Fibroblast of mammary gland (primary cell): ENCODE measurements at places on chromosomes 2 and 18.

- no peak for DNase-seq
Measured at GRCh38 chr18:12441475-12442034, 33.8 kb downstream of the PRELID3A start.

DNA sequence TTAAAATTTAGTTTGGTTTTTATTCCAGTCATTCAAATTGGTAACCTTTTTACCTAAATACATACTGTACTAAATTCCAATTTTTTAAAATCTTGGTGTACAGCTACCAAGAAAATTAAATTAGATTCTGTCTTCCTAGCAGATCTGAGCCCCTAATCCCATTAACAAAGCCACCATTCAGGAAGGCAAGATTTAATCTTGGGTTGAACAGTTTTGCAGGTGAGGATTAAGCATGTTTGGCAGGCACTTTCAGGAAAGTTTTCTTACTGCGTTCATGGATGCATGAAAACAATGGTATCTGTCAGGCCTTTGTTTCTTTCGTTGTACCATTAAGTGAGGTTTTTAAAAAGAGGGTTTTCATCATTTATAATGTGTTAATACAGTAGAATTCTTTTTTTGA is 32.8 kb downstream of the ITPRID2 start:
- DNase-seq, result no peak

- no peak for DNase-seq
Measured at GRCh38 chr2:60479226-60480088, 74.0 kb downstream of the BCL11A start.

- DNase-seq, result no peak
Measured at GRCh38 chr2:62188416-62188815, 7.5 kb upstream of the B3GNT2 start.

- peak; percentile 65 for DNase-seq
Measured at GRCh38 chr2:29139152-29139551, 23.9 kb downstream of the CLIP4 start.

GRCh38 chr2:174337337-174338146 is 2.8 kb downstream of the SP9 start:
- no peak for DNase-seq

- DNase-seq, result peak; percentile 61
Measured at GRCh38 chr2:112257575-112257974, 2.7 kb upstream of the ZC3H8 start.

DNA sequence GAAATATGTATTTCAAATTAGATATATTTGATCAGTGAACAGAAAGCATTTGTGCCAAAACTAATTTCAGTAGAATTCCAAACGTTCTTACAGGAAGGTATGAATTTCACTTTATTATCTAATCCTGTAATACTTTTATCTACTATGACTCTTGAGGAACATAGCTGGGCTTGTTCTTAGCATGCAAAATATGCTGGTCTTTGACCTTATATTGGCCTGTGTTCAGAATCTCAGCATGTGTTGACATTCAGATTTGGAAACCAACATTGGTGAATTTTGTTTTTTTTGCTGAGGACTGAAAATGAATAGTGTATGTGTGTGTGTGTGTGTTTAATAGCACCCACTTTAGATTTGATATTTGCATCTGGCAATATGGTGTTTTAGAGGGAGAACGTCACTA is 112.2 kb downstream of the MEIS1 start:
- DNase-seq, result no peak

DNA sequence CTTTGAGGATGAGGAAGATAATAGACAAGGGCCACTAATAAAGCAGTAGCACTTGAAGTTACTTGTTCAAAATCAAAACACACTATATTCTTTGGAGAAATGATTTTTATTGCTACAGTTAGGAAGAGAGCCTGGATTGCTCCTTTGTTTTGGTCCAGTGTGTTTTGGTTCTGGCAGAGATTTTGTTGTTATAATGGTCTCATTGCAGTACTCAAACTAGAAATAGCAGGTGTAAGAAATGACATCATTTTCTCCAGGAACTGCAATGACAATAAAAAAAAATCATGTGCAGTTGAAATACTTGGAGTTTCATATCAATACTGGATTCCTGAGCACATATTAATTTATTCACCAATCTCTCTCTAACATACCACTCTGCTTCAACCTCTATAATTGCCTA is 490.3 kb downstream of the CCDC85A start:
- no peak for DNase-seq

GRCh38 chr18:72999971-73000607 is 132.3 kb upstream of the NETO1 start:
- no peak for DNase-seq

GRCh38 chr2:30809938-30810337 is 2.7 kb upstream of the CAPN13 start:
- no peak for DNase-seq

- peak; percentile 46 for DNase-seq
Measured at GRCh38 chr2:120436885-120437603, 91.1 kb downstream of the INHBB start.

DNA sequence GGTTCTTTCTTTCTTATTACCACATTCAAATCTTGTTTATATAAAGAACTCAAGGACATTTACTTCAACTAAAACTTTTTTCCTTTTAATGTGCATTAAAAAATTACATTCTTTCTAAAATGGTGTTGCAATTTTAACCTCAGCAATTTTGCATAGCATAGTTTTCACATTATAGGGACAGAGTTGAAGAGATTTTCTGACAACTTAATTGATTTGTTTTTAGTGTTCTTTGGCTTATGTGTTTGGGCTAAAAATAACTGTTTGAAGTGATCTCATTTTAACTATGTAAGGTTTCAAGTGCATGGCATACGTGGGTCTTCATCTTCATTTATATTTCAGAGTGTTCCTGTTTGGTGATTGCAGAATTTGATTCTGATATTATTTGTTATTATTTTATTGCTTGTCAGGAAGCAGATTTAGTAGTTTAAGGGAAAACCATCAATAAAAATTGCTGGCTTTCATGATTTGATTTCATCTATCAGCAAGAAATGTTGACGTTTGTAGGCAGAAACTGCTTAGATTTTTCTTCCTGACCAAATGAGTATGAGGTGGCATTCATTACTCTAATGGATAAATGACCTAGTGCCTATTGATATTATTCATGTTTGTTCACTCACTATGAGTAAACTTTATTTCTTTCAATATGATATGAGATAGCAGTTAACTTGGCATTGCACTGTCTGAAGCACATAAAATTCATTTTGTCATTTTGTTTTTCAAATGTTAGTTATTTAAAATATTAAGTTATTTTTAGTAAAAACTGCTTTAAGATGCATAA is 398.4 kb downstream of the NUP35 start:
- peak; percentile 3 for DNase-seq

- no peak for DNase-seq
Measured at GRCh38 chr18:49846718-49847470, 33.6 kb upstream of the ACAA2 start.

DNA sequence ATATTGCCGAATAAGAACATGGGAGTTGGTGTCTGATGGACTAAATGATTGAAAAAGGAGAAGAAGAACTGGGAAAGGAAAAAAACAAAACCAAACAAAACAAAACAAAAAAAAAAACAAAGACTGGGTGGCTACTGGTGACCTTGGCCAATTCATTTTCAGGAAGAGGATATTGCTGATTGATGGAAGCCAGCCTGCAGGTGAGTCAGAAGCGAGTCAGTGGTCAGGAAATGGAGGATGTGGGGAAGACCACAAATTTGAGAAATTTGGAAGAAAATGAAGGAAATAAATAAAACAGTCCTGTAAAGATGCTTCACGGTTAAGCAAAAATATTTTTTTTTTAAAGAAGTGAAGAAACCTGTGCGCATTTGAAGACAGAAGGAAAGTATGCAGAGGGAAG is 296.9 kb downstream of the ZNF521 start:
- DNase-seq, result peak; percentile 80

DNA sequence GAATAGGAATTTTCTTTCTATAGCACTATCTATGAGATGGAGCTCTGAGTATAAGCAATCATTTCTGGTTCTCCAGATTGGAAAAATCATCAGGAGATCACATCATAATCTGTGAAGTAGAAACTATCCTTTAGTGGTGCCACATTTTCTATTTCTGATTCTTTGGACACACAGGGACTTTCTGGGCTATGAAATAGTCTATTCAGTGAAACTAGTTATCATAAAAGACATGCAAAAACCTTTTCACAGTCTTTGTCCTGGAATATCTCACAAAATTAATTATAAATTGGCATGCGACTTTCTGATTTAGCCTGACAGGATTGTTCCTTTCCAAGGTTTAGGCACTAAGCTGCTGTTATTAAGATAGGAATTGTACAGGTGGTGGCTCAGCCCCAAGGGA is 428.6 kb downstream of the DLGAP1 start:
- DNase-seq, result no peak

DNA sequence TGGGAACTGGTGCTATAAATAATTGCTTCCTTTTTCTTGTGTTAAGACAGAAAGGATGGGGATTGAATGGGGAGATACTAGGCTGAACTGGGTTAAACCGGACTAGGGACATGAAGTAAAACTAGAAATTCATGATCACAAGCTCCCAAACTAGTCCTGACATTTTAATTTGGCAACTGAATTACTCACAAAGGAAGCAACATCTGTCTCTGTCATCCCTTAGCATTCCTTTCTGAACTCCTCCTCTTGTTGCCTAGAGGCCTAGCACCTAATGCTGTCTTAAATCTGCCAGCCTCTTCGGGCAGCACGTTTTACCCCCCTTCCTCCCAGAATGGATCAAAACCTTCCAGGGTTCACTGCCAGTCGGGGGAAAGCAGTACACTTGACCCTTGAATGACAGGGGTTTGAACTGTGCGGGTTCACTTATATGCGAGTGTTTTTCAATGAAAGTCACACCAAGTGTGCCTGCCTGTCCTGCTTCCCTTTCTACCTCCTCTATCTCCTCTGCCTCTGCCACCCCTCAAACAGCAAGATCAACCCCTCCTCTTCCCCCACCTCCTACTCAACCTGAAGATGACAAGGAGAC is 8.2 kb downstream of the KCTD1 start:
- DNase-seq, result peak; percentile 58

GRCh38 chr2:110946902-110947301 is 173.8 kb upstream of the BCL2L11 start:
- peak; percentile 12 for DNase-seq

DNA sequence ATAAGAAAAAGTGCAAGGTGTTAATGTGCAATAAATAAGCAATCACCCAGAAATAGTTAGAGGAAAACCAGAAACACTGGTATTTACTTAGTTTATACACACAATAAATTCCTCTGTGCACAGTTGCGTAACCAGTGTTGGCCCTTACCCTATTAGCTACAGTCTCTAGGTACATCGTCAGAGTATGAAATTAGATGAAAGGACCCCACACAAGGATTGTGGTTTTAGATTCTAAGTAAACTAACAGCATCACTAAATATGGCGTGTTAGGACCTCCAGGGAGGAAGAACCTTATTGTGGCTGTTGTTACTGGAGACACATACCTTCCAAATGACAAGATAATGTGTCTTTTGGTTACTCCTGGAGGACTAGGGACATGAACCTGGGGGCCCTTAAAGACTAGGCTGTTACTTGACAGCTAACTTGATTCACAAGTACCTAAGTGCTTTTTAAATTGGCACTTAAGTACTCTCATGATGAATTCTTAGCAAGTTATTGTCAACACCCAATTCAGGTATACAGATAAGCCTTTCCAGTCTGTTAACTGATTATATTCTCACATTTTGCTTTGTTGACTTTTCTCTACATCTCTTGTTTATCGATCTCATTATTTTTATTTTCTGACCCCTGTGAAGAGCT is 115.3 kb downstream of the FEZ2 start:
- peak; percentile 67 for DNase-seq

DNA sequence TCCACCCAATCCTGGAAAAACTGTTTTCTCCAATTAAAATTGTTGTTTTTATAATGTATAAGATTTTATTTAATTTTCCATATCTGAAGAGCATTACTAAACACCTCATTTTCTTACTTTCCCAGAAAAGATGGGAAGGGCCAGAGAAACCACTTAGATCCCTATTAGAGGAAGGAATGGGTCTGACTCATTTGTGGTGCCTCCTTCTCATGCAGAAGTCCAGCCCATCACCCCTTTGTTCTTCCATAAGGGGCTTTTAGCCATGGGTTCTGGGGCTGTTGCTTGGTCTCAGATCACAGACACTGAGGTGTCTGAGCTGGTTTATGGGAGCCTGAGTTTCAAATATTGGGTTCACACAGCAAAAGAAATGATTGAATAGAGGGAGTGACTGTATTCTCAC is 152.2 kb downstream of the ESCO1 start:
- DNase-seq, result peak; percentile 16

- no peak for DNase-seq
Measured at GRCh38 chr18:46222710-46223360, 118.7 kb downstream of the HAUS1 start.

DNA sequence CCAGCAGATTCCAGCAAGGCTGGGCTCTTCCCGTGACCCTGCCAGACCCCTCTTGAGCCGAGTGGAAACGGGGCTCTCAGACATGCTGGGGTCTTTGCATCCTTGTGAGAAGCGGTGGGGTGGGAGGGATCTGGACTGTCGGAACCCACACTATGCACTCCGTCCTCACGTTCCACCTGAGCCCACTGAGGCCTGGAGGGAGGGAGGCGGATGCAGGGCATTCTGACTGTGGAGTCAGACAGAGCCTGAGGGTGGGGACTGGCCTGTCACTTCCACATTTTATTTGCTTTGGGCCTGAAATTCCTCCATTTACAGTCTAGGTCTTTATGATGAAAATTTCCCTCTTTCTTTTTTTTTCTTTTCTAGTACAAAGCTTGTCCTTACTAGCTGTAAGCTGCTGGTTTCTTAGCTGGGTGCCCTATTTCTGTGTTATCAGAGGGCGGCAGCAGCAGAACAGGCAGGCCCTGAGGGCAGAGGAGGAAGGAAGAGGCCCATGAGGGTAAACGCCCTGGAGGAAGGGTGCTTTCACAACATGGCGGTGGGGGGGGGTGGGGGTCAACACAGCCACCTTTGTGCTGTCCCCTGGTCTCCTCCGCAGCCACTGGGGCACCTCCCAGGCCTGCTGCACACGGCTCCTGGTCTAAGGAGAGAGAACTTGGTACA is 373.5 kb upstream of the MYT1L start:
- no peak for DNase-seq

DNA sequence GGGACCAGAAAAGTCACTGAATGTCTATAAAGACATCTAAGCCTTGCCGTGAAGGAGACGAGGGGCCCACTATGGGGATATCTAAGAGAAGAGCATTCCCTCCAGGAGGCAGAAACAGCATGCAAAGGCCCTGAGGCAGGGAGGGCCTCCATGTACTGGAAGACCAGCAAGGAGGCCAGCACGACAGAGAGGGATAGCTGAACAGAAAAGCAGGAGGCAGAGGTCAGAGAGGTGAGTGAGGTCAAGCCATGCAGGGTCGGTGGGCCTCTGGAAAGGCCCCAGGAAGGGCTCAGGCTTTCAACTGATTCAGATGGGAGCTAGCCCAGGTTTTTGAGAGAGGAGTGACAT is 5.7 kb downstream of the TRABD2A start:
- DNase-seq, result no peak

- DNase-seq, result peak; percentile 68
Measured at GRCh38 chr2:24892928-24893327, 27.1 kb downstream of the ADCY3 start.

- no peak for DNase-seq
Measured at GRCh38 chr2:84851876-84852275, 29.0 kb downstream of the TRABD2A start.
